ENCODE measurements at places on chromosomes 2 and 18.

DNA sequence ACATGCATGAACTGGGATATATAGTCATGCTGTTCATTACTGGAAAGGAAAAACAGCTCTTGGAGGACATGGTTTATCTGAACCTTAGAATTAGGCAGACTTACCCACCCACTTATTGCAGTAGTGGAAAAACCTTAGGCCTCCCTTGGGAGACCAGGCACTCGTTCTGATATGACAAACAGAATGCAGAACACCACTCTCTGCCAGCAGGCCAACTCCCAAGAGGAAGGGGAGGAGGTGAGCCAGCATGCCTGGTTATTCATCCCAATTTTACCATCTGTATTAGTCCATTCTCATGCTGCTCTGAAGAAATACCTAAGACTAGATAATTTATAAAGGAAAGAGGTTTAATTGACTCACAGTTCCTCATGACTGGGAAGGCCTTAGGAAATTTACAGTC is 17.5 kb downstream of the C18orf63 start:
- DNase-seq: peak; percentile 45

DNA sequence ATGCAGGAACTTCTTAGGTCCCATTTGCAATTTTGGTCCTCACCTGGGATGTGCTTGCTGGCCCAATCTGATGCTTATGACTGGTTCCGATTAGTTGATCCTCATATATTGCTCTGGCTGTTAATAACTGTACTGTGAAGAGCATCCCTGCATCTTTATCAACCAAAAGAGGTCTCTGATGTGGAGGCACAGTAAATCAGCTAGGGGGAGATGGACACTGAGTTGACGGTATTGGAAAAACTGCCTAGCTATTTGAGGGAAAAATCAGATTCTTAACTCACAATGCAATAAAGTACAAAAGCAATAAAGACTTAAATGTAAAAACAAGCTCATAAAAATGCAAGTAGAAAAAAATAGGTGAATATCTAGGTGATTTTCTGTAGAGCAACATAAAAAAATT is 188.0 kb upstream of the TCF4 start:
- no peak for DNase-seq

DNA sequence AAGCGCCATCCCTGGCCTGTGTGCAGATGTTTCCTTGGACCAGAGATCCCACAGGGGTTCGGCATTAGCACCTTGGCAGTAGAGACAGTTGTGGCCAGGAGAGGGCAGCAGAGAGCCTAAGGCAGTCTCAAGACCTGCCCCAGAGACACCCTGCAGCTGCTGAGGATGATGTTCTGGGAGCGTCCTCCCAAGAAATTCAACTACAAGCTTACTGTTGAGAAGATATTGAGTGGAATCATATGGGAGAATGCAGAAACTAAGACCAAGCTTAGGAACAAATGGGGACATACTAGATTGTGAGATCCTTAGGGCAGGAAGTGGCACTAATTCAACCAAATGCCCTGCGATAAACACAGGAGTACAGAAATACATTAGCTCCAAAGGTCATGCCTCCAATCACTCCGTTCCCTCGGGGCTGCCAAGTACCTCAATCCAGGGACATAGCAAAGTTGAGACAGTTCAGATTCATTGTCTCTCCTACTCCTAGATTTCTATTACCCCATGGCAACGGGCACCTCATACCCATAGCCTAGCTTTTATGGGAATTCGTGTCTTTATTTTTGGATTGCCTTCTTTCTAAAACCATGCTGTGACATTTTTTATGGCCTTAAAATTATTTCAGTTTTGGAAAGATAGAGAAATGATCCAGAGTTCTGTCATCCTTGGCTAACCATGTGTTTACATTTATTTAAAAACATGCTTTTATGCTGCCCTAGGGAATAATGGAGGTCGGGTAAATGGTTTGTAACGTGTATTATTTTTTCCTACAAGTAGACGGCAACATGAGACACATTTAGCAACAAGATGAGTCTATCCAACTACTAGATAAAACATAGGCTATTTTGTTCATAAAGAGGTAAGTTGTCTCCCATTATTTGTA is 2.2 kb upstream of the ERMN start:
- DNase-seq: peak; percentile 87

GRCh38 chr2:110871637-110872036 is 139.3 kb downstream of the ACOXL start:
- no peak for DNase-seq

DNA sequence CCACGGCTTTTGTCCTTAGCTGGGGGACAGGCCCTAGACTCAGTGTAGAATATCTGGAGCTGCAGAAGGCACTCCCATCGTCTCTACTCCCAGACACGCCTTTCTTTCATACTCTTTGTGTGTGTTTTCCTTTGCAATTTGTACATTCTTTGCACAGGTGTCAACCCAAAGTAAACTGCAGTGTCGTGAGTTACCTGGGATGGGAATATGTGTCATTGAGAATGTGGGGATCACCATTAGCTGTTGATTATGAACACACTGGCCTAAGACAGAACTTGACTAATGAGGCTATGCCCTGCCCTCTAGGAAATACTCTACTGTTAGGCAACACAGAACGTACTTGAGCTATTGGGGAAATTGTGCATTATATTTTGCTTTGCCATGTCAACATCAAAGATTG is 233.3 kb downstream of the SETBP1 start:
- no peak for DNase-seq

DNA sequence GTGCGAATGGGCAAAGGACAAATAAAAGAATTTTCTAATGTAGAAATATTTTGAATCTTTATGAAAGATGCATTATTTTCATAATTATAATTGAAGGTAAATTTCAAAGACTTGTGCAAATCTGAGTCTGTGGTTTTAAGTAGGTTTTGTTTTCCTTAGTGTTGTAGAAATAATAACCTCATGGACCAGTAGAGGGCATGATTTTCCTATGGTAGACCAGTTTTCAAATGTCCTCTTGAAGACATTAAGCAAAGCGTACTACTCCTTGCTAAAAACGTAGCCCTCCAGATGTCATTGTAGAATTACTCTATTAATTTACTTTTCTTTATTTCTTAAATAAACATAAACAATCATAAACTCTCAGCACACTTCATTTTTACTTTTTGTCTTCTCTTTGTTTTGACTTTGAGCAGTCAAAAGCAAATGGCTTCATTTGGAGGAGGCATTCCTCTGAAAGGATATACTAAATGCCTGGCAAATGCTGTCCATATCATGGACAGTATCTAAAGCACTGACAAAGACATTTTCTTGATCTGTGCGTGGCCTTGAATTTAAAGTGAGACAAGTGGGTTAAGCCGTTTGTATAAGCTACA is 85.8 kb upstream of the FAM237A start:
- DNase-seq: peak; percentile 64

DNA sequence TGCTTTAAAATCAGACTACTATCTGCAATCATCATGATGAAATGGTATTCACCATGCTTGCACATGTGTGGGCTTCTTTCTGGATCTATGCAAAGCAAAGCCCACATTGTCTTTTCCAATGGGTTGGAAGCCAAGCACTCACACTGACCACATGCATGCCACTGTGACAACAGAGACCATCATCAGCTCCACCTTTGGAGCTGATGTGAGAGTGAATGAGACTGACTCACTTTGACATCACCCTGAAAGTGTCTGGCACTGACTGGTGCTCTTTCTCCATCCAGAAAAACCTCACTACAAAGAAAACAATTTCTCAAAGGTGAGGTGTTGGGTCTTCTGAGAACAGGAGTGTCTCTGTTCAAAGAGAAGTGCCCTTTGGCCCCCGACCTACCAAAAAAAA is 4.7 kb downstream of the MYO5B start:
- DNase-seq: peak; percentile 10

DNA sequence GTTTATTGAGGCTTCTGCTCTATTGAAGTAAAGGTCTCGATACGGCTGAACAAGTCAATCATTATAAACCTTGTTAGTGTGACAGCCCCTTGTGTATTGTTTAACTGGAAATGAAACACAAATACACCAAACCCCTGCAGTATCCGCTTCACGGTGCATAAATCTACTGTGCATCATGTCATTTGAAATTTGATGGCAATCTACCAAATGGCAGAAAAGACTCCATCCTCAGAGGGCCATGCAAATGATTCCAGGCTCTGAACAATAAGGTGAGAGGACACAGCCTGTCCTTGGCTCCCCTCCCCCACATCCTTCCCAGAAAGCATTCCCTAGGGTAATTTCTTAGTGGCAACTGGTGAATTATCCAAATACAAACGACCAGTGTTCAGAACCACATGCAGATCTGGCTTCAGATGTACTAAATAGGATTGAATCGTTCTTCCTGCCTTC is 80.6 kb downstream of the ADCYAP1 start:
- DNase-seq: no peak

DNA sequence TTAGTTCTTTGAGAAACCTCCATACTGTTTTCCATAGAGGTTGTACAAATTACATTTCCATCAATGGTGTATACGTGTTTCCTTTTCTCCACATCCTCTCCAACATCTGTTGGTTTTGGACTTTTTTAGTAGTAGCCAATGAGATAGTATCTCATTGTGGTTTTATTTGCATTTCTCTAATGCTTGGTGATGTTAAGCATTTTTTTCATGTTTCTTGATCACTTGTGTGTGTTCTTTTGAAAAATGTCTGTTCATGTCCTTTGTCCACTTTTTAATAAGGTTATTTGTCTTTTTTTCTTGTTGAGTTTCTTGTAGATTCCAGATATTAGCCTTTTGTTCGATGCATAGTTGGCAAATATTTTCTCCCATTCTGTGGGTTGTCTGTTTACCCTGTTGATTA is 392.3 kb upstream of the ZEB2 start:
- DNase-seq: no peak

DNA sequence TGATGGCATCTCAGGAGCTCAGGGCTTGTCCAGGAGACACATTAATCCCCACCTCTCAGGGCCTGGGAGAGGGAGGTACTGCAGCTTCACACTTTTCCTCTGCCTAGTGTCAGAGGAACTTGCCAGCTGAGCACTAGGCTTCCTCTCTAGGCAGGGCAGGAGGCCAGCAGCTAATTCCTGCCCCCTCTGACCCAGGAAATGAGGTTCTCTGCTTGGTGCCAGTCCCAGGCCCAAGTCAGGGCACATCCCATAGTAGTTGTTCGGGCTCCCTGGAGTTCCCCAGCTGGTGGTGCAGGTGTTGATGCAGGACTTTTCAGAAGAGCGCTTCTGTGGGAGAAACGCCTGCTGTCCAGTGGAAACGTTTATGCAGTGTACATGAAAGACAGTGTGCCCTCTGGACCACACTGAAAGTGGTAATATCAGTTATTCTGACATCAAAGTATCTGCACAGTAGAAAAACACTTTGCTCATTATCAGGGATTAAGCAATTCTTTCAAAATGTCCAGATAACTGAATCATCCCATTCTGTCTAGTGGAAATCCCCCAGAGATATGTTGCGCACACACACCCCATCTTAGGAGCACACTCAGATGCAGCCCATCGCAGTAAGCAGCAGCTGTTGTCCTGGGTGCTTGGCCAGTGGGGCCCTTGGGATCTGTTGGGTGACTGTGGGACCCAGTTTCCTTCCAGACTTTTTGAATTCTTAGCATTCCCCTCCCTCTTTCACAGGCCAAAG is 17.8 kb upstream of the SCLY start:
- peak; percentile 22 for DNase-seq

DNA sequence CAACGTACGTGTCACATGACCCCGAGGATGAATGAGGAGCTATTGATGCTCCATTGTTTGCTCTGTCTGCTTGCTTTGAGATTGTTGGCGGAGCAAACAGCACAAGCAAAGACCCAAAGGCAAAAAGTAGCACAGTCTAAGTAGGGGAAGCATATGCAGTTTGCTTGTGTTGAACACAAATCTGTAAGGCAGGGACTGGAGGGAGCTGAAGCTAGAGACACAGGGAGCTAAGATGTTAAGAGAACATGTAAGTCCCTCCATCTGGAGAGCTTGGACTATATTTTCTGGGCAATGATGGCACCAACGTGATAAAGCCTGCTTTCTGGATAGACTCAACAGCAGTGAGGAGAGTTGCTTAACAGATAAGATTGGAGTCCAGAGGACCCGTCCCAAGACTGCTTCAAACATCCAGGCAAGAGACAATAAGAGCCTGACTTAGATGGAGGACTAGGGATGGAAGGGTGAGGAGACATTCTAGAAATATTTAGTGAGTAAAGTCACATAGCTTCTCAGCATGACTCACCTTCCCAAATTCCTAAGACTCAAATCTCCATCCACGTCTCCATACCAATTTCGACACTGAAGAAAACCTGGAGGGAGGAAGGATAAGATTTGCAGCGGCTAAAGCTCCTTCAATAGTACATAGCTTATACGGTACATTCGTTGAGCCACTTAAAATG is 88.1 kb upstream of the KLF7 start:
- DNase-seq: peak; percentile 89

DNA sequence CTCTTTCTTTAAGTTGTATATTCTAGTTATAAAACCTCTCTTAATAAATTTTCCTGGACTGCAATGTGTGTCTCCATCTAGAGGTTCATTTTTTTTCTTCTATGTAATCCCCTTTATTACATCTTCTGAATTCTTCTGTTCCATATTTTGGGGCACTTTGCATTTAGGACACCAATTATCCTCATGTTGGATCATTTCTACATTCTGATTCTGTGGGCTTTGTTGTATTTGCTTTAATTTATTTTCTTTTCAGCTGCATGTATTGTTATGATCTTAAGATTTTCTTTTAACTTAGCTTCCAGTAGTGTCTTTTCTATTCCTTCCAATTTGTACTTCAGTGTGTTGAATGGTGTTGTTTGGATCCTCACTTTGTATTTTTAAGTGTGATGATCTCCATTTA is 5.2 kb upstream of the SKA1 start:
- DNase-seq: no peak

DNA sequence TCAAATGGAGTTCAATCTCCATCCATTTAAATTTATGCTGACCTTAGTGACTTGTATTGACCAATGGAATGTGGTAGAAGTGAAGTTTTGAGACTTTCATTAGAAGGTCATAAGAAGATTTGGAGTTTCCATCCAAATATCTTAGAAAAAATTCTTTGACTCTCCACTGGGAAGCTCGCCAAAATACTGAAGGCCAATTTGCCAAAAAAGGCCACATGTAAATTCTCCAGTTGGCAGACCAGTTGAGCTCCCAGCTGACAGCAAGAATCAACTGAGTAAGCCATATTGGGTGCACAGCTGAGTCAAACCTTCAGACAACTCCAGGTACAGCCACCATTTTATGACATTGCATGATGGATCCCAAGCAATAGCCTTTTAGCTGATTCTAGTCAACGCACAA is 228.3 kb upstream of the SETBP1 start:
- DNase-seq: peak; percentile 5

- no peak for DNase-seq
Measured at GRCh38 chr2:201353116-201353515, 4.0 kb downstream of the FLACC1 start.

- peak; percentile 88 for DNase-seq
Measured at GRCh38 chr2:237888389-237888788, 29.0 kb downstream of the RAMP1 start.

- peak; percentile 44 for DNase-seq
Measured at GRCh38 chr2:46096260-46096659, 200.9 kb upstream of the EPAS1 start.

Data from cardiac fibroblast (primary cell).